ENCODE measurements at places on chromosomes 7 and 10. TPM values are rescaled to one million over a fixed set of nuclear protein-coding genes. Genes with fewer than 3 reads are reported as not detected.

DNA sequence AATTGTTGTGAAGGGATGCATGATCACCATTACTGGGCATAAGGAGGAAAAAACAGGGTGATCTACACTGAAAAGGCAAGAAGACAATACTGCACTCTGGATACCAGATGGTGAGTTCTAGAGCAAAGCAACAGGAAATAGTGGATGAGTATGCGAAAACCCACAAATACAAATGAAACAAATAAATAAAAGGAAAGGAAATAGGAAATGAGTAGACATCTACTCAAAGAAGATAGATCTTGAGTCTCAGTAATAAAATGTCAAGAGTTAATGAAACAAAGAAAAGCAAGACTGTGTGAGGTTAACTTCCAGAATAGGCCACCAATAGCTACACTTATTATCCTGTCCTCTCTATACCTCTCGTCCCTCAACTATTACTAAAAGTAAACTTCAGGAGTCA, 11.7 kb downstream of the ORC5 start:
- no peak for DNase-seq

- DNase-seq = no peak
These were observed 4.4 kb downstream of the UNCX start for GRCh38 chr7:1236831-1237701.

- DNase-seq = peak; percentile 61
These were observed 99.4 kb downstream of the CCDC3 start for GRCh38 chr10:12902135-12902572.

DNA sequence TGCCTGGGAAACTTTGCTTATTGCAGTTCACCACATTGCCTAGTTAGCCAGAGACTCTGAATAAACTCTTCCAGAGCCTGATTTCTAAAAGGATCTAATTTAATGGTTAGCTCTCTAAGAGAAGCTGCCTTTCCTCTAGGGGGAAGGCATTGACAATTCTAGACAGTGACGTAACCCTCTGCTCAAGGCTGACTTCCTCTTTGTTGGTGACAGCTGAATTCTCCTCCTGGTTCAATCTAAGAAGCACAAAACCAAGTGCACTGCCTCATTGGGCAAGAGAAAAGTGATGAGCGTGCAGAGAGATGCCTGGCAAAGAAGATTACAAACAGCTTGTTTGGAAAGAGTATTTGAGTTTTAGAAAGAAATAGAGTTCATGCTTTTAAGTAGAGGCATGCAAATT, 102.7 kb downstream of the MACC1 start:
- no peak for DNase-seq

DNA sequence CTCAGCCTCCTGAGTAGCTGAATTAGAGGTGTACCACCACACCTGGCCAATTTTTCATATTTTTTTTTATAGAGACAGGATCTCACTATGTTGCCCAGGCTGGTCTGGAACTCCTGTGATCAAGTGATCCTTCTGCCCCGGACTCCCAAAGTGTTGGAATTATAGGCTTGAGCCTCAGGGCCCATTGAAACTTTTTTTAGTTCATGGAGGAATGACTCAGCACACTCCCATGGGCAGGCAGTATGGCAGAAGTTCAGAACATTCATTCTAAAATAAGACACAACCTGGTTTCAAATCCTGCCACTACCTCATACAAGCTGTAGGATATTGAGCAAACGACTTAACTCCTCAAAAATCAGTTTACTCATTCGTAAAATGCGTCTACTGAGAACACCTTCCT, 320.4 kb upstream of the SP8 start:
- DNase-seq = no peak

DNA sequence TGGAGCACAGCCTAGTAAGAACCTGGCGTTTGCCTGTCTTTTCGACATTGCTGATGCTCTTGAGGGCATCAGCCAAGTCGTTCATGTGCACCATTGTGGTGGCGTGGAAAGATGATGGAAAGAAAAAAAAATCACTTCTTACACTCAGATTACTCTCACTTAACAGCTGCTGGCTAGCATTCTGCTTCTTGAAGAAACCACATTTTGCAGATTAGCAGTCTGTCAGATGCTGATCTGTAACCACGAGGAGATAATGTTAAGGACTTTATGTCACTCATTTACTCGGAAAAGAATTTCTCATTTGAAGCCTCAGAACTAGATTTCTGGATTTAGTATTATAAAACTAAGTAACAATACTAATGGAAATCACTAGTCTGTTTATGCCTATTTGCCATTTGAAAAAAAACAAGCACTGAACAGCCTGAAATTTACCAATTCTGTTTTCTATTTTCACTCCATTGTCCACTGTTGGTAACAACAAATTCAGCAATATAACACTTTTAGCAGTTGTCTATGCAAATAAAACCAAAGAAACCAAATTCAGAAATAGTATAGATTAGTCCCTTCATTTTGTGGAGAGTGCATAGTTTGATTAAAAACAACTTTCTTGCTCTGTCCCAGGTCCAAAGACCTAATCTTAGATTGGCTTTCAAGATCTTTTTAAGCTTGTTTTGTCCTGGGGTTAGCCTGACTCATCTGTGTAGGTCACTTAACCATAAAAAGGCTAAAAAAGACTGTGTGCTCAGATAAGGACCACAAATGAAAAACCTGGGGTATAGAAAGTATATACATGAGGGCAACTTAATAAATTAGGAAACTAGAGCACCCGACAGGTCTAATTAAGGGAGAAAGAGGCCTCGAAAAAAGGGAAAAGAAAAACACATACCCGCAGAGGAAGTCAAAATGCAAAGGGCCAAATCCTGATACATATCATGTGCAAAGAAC, 67.5 kb downstream of the NT5C2 start:
- DNase-seq = no peak

DNA sequence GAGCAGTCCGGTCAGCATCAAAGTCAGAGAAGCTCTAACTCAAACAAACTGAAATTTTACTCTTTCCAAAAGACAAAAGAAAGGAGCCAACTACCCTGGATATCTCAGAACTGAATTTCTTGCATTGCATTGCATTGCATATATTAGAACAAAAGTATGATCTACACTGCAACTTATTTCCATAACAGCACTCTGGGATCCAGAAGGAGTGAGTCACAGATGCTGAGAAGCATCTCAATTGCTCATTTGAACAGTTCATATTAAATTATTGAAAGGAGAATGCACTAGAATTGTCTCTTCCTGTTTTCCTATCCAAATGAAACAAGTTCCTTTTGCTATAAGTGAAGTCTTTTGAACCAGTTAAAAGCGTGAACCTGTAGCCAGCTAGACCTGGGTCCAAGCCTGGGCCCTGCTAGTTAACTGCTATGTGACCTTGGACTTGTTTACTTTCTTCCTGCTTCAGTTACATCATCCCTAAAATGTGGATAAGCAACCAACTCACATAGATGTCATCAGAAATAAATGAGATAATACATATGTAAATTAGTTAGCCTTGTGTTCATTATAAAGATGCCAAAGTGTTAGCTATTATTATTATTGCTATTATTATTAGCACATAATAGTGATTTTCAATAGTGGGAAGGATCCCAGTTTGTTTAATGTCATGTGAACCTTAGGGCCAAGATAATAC, 184.1 kb downstream of the CREB5 start:
- no peak for DNase-seq

- no peak for DNase-seq
These were observed 487.9 kb downstream of the PARD3 start for GRCh38 chr10:34327184-34327583.

- DNase-seq = peak; percentile 48
These were observed 14.8 kb downstream of the ADAM8 start for GRCh38 chr10:133261726-133262325.

DNA sequence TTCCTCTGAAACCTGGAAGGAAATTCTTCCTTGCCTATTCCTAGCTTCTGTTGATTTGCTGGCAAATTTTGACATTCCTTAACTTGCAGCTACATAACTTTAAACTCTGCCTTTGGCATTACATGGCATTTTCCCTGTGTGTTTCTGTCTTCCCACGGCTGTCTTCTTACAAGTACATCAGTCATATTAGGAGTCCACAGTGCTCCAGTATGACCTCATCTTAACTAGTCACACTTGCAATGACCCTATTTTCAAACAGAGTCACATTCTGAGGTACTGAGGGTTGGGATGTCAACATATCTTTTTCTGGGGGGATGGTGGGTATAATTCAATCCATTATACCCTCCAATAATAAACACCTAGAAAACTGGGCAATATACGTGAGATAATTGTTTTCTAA, 37.4 kb upstream of the EPHB6 start:
- no peak for DNase-seq

DNA sequence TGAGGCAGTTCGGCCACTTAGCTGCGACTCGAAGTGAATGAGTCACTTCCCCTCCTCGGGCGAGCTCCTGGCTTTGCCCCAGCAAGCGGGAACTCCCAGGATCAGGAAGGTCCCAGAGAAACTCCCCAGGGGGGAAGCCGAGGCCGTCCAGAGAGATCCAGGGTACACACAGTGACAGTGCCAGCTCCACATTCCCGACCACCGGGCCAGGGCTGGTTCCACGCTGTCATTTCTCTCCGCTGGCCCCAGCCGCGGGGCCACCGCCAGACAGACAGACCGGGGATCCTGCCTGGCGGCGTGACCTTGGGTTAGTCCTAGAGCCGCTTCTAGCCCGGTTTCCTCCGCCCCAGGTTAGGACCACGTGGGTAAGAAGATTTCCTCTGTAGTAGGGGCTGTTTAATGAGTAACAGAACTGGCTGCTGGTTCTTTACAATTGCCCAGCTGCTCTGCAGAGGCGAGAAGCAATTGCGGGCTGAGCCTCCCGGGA, 463 bp upstream of the UPP1 start:
- DNase-seq = peak; percentile 91

- DNase-seq = peak; percentile 32
These were observed 28.0 kb downstream of the GRB10 start for GRCh38 chr7:50754684-50755083.

DNA sequence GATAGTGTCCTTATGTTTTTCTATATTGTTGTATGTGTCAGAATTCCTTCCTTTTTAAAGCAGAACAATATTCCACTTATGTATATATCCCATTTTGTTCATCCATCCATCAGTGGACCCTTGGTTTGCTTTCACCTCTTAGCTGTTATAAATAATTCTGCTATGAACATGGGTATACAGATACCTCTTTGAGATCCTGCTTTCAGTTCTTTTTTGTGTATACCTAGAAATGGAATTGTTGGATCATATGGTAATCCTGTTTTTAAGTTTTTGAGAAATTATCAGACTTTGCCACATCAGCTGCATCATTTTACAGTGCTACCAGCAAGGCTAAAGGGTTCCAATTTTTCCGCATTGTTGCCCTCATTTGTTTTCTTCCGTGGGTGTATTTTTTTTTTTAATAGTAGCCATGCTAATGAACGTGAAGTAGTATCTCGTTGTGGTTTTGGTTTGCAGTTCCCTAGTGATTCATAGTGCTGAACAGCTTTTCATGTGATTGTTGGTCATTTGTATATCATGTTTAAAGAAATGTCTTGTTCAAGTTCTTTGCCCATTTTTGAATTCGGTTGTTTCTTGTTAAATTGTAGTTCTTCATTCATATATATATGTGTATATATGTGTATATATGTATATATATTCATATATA, 87.8 kb downstream of the LCOR start:
- DNase-seq = no peak

GRCh38 chr10:107650939-107651338, 486.4 kb upstream of the SORCS1 start:
- DNase-seq = no peak

DNA sequence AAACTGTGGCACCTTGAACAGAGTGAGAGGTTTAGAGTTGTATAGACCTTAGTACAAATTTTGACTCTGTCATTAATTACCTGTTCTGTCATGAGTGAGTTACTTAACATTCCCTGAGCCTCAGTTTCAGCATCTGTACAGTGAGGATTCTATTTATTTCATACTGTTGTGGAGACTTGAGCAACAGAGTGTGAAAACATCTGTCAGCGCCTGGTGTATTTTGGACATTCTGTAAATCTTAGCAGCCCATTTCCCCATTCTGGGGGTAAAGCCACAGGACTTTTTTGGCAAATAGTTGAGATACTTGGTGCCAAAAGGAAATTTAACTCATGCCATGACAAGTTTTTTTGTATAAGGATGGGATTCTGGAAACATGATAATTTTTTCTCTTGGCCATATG, 94.8 kb downstream of the AUTS2 start:
- no peak for DNase-seq

- DNase-seq = no peak
These were observed 126.2 kb upstream of the NRP1 start for GRCh38 chr10:33460505-33461294.

DNA sequence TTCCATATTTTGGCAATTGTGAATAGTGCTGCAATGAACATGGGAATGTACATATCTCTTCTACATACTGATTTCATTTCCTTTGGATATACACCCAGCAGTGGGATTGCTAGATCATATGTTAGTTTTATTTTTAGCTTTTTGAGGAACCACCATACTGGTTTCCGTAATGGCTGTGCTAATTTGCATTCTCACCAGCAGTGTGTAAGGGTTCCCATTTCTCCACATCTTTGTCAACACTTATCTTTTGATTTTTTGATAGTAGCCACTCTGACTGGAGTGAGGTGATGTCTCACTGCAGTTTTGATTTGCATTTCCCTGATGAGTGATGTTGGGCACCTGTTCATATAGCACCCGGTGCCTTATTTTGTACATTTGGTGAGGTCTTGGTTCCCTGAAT, 519.6 kb downstream of the REEP3 start:
- no peak for DNase-seq

- DNase-seq = no peak
These were observed 3.8 kb downstream of the DEPP1 start for GRCh38 chr10:44974628-44975430.

- no peak for DNase-seq
These were observed 84.7 kb downstream of the DLG5 start for GRCh38 chr10:77841711-77842375.

- peak; percentile 53 for DNase-seq
These were observed 34.2 kb upstream of the ANKRD2 start for GRCh38 chr10:97538411-97538810.

CFTR gene
- not detected for total RNA-seq

INA gene
- total RNA-seq = 0.13 TPM

SH2D4B gene
- under 0.01 TPM for total RNA-seq

ACTL6B gene
- not detected for total RNA-seq

KLF14 gene
- total RNA-seq = not detected

R3HCC1L gene
- total RNA-seq = 8.1 TPM

SLC18A3 gene
- total RNA-seq = not detected

FAM25C gene
- total RNA-seq = not detected

CNNM1 gene
- total RNA-seq = under 0.01 TPM

CFAP43 gene
- under 0.01 TPM for total RNA-seq

CCDC186 gene
- 9.1 TPM for total RNA-seq

All from dermis microvascular lymphatic vessel endothelial cell (primary cell).